ENCODE measurements at places on chromosomes 11 and 22. TPM values are rescaled to one million over a fixed set of nuclear protein-coding genes. Genes with fewer than 3 reads are reported as not detected.

DNA sequence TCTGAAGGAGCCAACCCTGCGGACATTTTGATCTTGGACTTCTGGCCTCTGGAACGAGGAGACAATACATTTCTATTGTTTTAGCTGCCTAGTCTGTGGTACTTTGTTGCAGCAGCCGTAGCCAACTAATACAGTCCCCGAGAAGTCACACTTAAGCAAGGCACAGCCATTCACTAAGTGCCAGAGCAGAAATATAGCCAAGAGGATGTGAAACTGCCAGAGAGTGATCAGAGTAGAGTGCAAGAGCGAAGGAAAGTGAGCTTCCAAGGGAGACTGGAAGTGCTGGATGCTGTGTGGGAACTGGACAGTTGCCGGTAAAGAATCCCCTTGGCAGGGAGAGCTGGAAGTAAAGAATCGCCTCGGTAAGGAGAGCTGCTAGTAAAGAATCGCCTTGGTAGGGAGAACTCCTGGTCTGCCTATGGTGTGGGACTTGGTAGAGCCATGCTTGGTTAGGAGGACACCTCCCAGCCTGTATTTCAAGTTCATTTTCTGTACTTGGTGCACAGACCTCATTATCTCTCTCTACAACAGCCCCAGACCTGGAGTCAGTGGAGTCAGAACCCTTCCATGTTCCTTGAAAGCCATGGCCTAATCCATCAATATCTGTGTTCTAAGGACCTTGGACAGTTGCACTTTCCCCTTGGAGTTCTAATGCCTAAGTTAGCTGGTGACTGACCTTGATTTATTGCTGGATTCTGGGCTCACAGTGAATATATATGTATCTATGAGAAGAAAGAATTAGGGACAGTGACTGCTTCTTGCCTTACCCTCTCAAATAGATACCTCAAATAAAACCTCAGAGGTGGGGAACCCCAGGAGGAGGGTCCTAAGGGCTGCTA is 162.1 kb downstream of the LDLRAD3 start:
- DNase-seq = no peak

DNA sequence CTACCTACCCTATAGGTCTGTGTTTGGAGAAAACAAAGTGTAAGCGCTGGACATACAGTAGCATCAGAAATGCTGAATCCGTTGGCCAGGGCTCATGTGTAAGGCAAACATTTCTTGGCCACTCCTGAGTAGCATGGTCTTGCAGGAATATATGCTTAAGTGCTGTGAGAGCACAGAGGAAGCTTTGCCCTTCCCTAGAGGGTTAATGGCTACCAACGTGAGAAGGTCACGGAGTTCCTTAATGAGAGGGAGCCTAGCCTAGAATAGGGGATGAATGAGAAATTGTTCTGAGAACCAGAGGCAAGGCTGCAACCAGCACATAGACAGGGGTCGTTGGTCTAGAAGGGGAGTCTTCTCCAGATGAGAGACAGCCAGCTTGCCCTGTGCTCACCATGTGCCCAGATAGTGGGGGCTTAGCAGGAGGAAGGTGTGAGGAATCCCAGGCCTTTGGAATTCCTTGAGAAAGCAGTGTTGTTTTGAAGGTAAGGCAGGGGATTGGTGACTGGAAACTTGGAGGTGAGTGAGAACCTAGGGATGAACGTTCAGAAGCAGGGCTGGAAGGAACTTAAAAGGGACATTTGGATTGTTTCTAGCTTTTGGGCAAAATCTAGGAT is 29.5 kb downstream of the RCOR2 start:
- no peak for DNase-seq

Gene NCAPH2
- total RNA-seq = 92.0 TPM

Gene SCN2B
- not detected for total RNA-seq

Gene PDGFD
- total RNA-seq = 5.1 TPM

Gene MPPED2
- total RNA-seq = not detected

Measured in Calu3 (cell line).